ENCODE measurements at places on chromosomes 7 and 10. TPM values are rescaled to one million over a fixed set of nuclear protein-coding genes. Genes with fewer than 3 reads are reported as not detected.

The VAX1 gene
- not detected for total RNA-seq

The INPP5A gene
- 74.4 TPM for total RNA-seq

The FAM3C gene
- 47.5 TPM for total RNA-seq

The AKR1C3 gene
- 91.3 TPM for total RNA-seq

The CPA4 gene
- 3.5 TPM for total RNA-seq

The ENTPD1 gene
- total RNA-seq = 11.8 TPM

The TBRG4 gene
- 59.0 TPM for total RNA-seq

The SLC13A1 gene
- not detected for total RNA-seq

The KAZALD1 gene
- 7.2 TPM for total RNA-seq

The SPDYE8 gene
- total RNA-seq = not detected

The RAPGEF5 gene
- total RNA-seq = 15.9 TPM

The TRIM50 gene
- total RNA-seq = not detected

The OR2A7 gene
- 1.8 TPM for total RNA-seq

The ABI1 gene
- total RNA-seq = 24.9 TPM

The ASZ1 gene
- not detected for total RNA-seq

The GTPBP10 gene
- 24.3 TPM for total RNA-seq

The VIPR2 gene
- total RNA-seq = 8.5 TPM

The CHST15 gene
- total RNA-seq = 9.2 TPM

The SLC18A3 gene
- total RNA-seq = not detected

The CALML5 gene
- total RNA-seq = not detected

The ST8SIA6 gene
- total RNA-seq = 11.0 TPM

The CAMK1D gene
- 38.5 TPM for total RNA-seq

The AVL9 gene
- 24.1 TPM for total RNA-seq

The KLHDC10 gene
- total RNA-seq = 23.8 TPM

The PPP1R9A gene
- 22.5 TPM for total RNA-seq

The ZNF467 gene
- total RNA-seq = 10.4 TPM

The BAIAP2L1 gene
- total RNA-seq = 2.4 TPM

The AKR1C4 gene
- not detected for total RNA-seq

The AGAP4 gene
- 9.2 TPM for total RNA-seq

The C10orf62 gene
- total RNA-seq = not detected

The PRSS37 gene
- not detected for total RNA-seq

The MYL10 gene
- not detected for total RNA-seq

The CLEC5A gene
- 0.12 TPM for total RNA-seq

The SPDYE9 gene
- not detected for total RNA-seq

The LHFPL3 gene
- total RNA-seq = not detected

The HSPA12A gene
- 23.4 TPM for total RNA-seq

The PNLIPRP1 gene
- not detected for total RNA-seq

The KLLN gene
- total RNA-seq = 0.58 TPM

The UCMA gene
- not detected for total RNA-seq

The ZNF800 gene
- total RNA-seq = 26.0 TPM

The RPA3 gene
- 24.8 TPM for total RNA-seq

The OPALIN gene
- total RNA-seq = not detected

The HOXA6 gene
- not detected for total RNA-seq

The TMEM213 gene
- not detected for total RNA-seq

Data from left cardiac atrium (tissue), 4 donors.